ENCODE measurements at places on chromosomes 6 and 20. TPM values are rescaled to one million over a fixed set of nuclear protein-coding genes. Genes with fewer than 3 reads are reported as not detected.
A peak's percentile ranks its signal among the peaks of the same experiment; 100 is the strongest.

GRCh38 chr20:56628873-56629463 lies at the start of gene TFAP2C:
Gene TFAP2C, plus strand, starts transcription at chr20:56629306. Its CDS starts 239 bp downstream, at chr20:56629545.
- H3K4me1 ChIP-seq, result peaks cover 30% of the 10 kb centered on the region
- H3K27me3 ChIP-seq, result peaks cover 96% of the 10 kb centered on the region
- no peaks in the 10 kb centered on the region for H3K36me3 ChIP-seq
- DNase-seq, result peak; percentile 62

- H3K36me3 ChIP-seq, result no peaks in the 10 kb centered on the region
- no peak for DNase-seq
- H3K27ac ChIP-seq, result no peak overlapping the region
- no peak overlapping the region for H3K4me3 ChIP-seq
These were observed 16.8 kb upstream of the CCN5 start for GRCh38 chr20:44698351-44698750.

CCDC170 gene
- 0.31 TPM for total RNA-seq

DNA sequence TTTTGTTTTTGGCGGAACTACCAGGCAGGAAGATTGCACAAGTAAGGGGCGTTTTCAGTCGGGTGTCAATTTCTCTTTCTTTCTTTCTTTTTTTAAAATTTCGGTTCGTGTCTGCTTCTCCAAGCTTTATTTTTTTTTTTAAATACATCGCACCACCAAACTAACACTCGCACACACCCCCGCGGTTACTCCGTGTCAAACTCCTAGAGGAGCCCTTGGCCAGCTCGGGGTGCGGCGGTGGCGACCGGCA lies 338 bp downstream of the UTRN start:
- peak overlapping the region; percentile 99 for H3K27ac ChIP-seq
- no peaks in the 10 kb centered on the region for H3K27me3 ChIP-seq
- H3K4me1 ChIP-seq, result no peaks in the 10 kb centered on the region
- no peaks in the 10 kb centered on the region for H3K36me3 ChIP-seq

SDCBP2 gene
- total RNA-seq, result 4.2 TPM

DNA sequence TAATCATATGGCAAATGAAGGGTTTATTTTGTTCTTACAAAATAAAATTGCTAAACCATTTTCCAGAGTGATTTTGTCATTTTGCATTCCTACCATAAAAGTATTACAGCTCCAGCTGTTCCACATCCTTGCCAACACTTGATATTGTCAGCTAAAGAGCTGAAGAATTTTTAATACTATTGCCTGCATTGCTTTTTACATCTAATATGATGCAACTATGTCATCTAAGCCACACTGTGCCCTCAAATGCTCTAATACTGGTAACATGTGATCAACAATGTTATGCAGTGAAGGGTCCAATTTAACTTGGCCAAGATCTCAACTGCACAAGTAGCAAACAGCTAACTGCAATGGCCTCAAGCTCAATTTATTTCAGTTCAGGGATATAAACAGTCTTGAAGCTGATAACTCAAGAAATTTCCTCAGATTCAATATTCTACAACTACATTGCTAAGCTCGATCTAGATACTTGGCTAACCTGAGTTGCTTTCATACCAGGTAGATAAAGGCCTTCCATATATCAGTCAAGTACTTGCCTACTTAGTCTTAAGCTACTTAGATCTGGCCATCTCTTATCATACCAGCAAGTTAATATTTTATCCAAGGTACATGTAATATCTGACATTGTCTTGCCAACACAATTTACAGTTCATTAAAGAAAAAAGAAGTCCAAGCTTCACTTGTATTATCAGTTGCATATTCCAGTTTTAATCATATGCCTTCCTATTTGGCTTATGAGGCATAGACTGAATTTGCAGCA lies 17.0 kb downstream of the AKIRIN2 start:
- no peak overlapping the region for H3K4me3 ChIP-seq
- no peaks in the 10 kb centered on the region for H3K36me3 ChIP-seq
- H3K27ac ChIP-seq, result no peak overlapping the region
- no peaks in the 10 kb centered on the region for H3K27me3 ChIP-seq
- DNase-seq, result no peak

PROKR2 gene
- total RNA-seq, result not detected

GRCh38 chr6:43096451-43097097 lies 20.5 kb downstream of the PTK7 start:
- peaks cover 7% of the 10 kb centered on the region for H3K4me1 ChIP-seq
- no peaks in the 10 kb centered on the region for H3K36me3 ChIP-seq
- H3K27ac ChIP-seq, result no peak overlapping the region
- no peaks in the 10 kb centered on the region for H3K27me3 ChIP-seq
- H3K4me3 ChIP-seq, result no peak overlapping the region

DNA sequence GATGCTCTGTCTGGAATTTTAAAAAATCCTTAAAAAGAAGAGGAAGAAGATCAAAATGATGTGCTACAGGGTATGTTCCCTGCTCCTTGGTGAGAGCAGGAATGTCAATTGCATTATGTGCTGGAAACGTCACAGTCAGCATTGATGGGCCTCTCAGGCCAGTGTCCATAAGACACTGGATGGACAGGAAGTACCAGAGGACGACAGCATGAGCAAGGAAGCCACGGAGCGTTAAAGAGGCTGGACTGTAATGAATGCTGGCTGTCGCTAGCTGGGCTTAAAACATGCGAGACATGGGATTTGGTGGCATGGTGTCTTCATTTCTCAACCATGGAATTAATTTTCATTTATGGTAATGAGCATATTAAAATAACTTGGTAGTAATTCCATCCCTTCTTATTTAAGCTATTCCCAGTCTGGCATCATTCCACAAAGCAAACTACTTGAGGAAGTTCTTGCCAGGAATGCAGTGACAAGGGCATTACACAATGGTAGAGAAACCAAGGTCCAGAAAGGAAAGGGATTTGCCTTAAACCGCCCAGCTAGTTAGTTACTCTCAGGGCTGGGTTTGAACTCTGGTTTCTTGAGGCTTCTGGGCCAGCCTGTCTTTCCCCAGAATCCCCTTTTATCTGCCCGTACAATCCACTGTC lies 166.6 kb upstream of the SOX4 start:
- H3K4me3 ChIP-seq, result no peak overlapping the region
- H3K27ac ChIP-seq, result no peak overlapping the region
- H3K36me3 ChIP-seq, result no peaks in the 10 kb centered on the region
- DNase-seq, result no peak
- H3K27me3 ChIP-seq, result no peaks in the 10 kb centered on the region

DNA sequence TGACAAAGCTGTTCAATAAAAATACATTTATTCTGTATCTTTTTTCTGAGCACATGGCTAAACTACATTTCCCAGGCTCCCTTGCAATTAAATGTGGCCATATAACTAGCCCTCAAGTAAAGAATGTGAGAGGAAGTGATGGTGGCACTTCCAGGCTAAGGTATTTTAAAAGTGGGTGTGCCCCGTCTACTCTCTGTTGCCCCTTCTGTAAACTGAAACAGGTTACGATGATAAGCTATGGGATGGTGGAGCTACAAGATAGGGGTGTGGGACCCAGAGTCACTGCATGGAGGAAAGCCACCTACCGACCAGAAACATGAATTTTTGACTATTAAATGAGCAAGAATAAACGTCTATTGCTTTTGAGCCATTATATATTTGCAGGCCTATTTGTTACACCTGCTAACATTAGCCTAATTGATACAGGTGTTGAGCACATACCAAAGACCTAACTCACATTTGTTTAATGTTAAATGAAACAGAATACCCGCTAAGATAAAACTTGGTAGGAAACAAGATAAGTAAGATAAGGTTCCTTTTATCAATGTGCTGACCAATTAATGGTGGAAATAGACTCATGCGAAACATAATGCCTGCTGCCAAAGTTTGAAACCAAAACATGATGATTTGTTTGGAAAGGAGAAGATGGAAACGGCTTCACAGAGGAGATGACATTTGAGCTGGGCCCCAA lies 3.1 kb downstream of the FYN start:
- no peak overlapping the region for H3K27ac ChIP-seq
- no peaks in the 10 kb centered on the region for H3K36me3 ChIP-seq
- no peak overlapping the region for H3K4me3 ChIP-seq
- DNase-seq, result no peak
- no peaks in the 10 kb centered on the region for H3K27me3 ChIP-seq
- peaks cover 3% of the 10 kb centered on the region for H3K4me1 ChIP-seq

TCF15 gene
- total RNA-seq, result 16.5 TPM

GRCh38 chr6:71345476-71346333 lies 57.1 kb downstream of the OGFRL1 start:
- no peak for DNase-seq
- H3K4me1 ChIP-seq, result peaks cover 28% of the 10 kb centered on the region
- no peaks in the 10 kb centered on the region for H3K27me3 ChIP-seq

DNA sequence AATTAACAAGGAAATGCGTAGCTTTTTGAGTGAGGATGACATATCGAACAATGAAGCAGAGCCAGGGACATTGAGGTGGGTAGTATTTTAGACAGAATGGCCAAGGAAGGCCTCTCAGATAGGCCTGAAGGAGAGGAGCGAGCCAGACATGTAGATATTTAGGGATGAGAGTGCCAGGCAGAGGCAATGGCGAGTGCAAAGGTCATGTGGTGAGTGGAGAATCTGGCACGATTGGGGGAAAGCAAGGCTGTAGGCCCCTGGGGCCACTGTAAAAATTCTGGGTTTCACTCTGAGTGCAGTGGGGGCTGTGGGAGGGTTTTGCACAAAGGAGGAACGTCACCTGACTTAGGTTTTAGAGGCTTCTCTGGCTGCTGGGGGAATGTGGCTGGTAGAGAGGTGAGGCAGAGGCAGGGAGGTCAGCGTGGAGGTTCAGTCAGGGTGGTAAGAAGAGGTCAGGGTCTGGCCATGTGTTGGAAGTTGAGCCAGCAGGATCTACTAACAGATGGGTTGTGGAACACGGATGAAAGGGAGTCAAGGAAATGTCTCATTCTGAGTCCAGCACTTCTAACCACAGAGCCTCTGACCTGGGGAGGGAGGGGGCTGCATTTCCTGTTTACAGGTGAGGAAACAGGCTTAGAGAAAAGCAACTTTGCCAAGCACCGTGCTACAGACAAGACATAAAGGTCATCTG lies 11.3 kb downstream of the SIRPA start:
- H3K27ac ChIP-seq, result no peak overlapping the region
- DNase-seq, result no peak
- no peak overlapping the region for H3K4me3 ChIP-seq
- no peaks in the 10 kb centered on the region for H3K27me3 ChIP-seq
- H3K36me3 ChIP-seq, result peaks cover 47% of the 10 kb centered on the region

- no peaks in the 10 kb centered on the region for H3K36me3 ChIP-seq
- H3K4me1 ChIP-seq, result no peaks in the 10 kb centered on the region
- H3K27me3 ChIP-seq, result no peaks in the 10 kb centered on the region
- no peak overlapping the region for H3K27ac ChIP-seq
- H3K4me3 ChIP-seq, result no peak overlapping the region
These were observed 15.8 kb upstream of the CEP162 start for GRCh38 chr6:84243240-84243639.

DNA sequence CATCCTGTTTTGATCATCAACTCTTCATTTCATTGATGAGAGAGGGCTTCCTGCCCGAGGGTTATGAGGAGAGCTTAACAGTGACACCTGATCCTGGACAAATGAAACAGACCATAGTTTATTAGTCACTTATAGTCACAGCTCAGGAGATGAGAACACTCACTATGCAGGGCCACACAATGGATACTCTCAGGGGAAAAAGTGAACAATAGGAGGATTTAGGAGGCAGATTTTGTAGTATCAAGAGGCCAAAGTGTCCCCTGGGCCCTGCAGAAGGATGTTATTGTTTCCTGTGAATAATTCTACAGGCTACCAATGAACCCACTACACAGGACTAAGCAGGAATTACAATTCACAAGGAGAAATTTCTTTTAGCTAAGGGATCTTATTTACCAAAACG lies 772.8 kb upstream of the MAN1A1 start:
- no peak overlapping the region for H3K4me3 ChIP-seq
- no peak overlapping the region for H3K27ac ChIP-seq
- no peaks in the 10 kb centered on the region for H3K27me3 ChIP-seq
- H3K4me1 ChIP-seq, result no peaks in the 10 kb centered on the region

KHDC1L gene
- total RNA-seq, result not detected

ATP6V1G2 gene
- 3.2 TPM for total RNA-seq

FLOT1 gene
- 225 TPM for total RNA-seq

GRCh38 chr6:106360989-106361430 lies 493 bp downstream of the CRYBG1 start:
- H3K27me3 ChIP-seq, result peaks cover 28% of the 10 kb centered on the region
- peaks cover 9% of the 10 kb centered on the region for H3K4me1 ChIP-seq
- no peak for DNase-seq

Data from heart left ventricle (tissue), 16 donors.